Aorta (tissue), 5 donors: ENCODE measurements at places on chromosomes 7 and 10. TPM values are rescaled to one million over a fixed set of nuclear protein-coding genes. Genes with fewer than 3 reads are reported as not detected.

PTPN20 gene
- polyA plus RNA-seq = 1.7 TPM

TCERG1L gene
- polyA plus RNA-seq = not detected

PVRIG gene
- 0.25 TPM for polyA plus RNA-seq

CCNJ gene
- 0.75 TPM for polyA plus RNA-seq

MPP7 gene
- 16.9 TPM for polyA plus RNA-seq

CRTAC1 gene
- polyA plus RNA-seq = 19.0 TPM

HABP2 gene
- not detected for polyA plus RNA-seq

OR6V1 gene
- polyA plus RNA-seq = not detected

ARL3 gene
- 17.3 TPM for polyA plus RNA-seq

TYSND1 gene
- 9.8 TPM for polyA plus RNA-seq

ZNF853 gene
- 5.0 TPM for polyA plus RNA-seq

CALY gene
- not detected for polyA plus RNA-seq
